ENCODE measurements at places on chromosomes 13 and 19.

- no peak for DNase-seq
Measured at GRCh38 chr19:14519860-14520407, 1.7 kb upstream of the DNAJB1 start.

DNA sequence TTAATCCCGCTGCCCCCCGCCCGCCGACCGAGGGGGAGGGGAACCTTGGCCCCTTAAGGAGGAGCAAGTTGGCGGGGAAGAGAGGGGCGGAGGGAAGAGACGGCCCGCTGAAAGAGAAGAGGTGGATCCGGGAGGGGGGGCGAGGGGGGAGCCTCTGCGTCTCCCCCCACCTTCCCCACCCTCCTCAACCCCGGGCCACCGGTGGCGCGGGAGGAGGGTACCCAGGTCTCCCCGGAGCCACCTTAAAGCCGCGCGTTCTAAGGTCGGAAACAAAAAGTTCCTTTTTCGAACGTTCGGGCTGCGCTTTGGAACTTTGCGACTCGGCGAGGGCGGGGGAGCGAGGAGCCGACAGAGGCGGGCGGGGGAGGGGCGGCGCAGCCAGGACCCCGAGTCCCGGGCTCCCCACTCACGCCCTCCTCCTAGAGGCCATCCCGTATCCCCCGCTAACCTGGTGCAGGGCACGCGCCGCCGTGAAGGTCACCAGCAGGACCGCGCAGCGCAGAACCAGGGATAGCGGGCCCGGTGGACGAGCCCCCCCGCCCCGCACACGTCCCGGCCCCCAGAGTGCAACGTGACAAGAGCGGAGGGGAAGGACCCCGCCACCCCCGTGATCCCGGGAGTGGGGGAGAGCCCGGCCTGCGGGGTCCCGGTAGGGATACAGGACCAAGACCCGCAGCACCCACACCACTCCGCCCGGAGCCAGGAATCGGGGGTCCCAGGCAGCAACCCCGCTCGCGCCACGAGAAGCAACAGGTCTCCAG is 659 bp downstream of the ERF start:
- DNase-seq: no peak

- no peak for DNase-seq
Measured at GRCh38 chr13:48579165-48579918, 46.5 kb upstream of the RCBTB2 start.

- no peak for DNase-seq
Measured at GRCh38 chr13:31038834-31039552, 106.5 kb downstream of the TEX26 start.

- no peak for DNase-seq
Measured at GRCh38 chr19:13781547-13781946, 7.3 kb downstream of the C19orf53 start.

DNA sequence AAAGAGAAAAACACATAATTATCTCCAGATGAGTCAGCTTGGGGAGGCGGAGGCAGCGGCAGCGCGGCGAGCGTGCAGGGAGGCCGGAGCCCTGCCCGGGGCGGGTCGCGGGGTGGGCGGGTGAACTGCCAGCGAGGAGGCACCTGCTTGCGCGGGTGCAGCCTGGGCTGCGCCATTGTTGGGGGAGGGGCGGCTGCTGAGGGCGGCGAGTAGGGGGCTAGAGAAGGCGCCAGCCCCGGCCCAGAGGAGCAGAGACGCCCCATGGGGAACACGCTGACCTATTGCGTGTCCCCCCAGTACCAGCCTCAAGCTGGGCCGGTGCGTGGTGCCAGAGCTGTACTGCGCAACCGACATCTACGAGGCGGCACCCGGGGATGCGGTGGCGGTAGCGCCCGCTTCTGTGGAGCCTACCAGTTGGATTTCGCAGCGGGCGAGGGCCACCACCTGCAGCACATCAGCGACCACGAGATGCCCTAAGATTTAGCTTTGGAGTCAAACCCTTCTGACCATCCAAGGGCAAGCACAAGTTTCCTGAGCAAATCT is 16.7 kb downstream of the ZNF100 start:
- DNase-seq: no peak

DNA sequence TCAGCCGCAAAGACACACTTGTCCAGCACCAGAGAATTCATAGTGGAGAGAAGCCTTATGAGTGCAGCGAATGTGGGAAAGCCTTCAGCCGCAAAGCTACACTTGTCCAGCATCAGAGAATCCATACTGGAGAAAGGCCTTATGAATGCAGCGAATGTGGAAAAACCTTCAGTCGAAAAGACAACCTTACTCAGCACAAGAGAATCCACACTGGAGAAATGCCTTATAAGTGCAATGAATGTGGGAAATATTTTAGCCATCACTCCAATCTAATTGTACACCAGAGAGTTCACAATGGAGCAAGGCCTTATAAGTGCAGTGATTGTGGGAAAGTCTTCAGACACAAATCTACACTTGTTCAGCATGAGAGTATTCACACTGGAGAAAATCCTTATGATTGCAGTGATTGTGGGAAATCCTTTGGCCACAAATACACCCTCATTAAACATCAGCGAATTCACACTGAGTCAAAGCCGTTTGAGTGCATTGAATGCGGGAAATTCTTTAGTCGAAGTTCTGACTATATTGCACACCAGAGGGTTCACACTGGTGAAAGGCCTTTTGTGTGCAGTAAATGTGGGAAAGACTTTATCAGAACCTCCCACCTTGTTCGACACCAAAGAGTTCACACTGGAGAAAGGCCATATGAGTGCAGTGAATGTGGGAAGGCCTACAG is 6.8 kb downstream of the ZNF134 start:
- DNase-seq: no peak

DNA sequence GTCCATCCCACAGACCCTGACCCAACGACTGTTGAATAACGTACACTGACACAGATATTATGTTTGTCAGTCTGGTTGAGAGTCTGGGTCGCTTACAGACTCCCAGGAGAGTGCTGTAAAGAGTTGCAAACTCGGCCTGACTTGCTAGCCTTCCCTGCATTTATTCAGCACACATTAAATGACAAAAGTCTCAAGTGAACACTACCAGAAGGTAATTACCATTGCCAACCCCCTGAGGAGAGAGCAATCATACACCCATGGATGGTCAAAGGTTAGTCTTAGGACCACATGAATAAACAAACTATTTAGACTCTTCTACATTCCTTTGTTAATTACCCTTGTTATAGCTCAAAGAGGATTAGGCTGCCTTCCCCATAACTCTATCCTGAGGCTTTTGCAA is 1048.6 kb downstream of the PCDH17 start:
- DNase-seq: no peak

DNA sequence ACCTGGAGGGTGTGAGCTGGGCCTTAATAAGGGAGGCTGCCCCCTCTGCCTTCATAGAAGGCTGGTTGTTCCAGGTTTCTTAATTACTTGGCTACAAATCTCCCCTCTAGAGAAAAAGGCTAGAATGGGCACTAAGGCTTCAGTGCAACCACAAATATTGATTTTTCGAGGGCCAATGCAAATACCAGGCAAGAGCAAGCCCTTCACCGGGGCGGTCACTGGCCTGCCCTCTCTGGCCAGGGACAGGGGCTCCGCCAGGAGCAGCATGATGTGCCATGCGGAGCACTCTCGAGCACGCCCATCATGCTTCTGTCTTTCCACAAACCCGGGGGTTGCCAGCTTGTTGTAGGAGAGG is 127.8 kb upstream of the SPACA7 start:
- no peak for DNase-seq

GRCh38 chr19:6249296-6249695 is 30.5 kb downstream of the MLLT1 start:
- DNase-seq: no peak

DNA sequence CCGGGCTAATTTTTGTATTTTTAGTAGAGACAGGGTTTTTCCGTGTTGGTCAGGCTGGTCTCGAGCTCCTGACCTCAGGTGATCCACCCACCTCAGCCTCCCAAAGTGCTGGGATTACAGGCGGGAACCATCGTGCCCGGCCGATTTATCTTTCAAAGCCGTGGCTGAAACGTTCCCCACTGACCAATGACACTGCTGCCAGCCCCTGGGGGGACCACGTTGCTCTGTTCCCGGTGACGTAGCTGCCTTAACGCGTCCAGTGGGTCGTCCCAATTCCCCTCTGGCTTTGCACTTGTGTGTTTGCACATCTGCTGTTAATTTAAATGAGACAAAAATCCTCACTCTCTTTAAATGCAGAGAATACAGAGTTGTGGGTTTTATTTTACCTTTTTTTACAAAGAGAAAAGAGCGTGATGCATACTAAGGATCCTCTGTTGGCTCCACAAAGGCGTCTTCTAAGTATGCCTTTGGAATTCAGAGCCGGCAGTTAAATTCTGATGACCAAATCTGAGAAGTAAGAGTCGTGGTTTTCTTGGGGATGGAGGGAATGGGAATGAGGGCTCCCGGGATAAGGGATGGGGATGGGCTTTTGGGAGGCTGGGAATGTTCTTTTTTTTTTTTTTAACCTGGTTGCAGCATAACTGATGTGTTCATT is 18.6 kb upstream of the LMTK3 start:
- no peak for DNase-seq

DNA sequence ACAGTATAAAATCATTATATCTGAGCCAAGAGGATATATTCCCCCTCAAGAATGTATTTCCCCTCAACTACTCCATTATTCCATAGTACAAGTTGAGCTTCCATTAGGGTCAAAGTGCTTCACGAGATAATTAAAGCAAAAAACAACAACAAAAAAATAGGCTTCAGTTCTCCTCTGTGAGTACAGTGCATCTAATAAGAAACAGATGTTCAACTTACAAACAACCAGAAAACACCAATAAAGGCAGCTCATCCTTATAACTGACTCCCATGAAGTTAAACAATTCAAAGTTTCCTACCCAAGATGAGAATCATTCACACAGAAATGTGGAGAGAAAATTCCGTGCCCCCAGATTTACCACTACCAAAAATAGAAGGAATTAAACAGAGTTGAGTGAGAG is 854.4 kb downstream of the PCDH9 start:
- no peak for DNase-seq

- DNase-seq: no peak
Measured at GRCh38 chr13:43375797-43376465, 352.5 kb downstream of the DNAJC15 start.

GRCh38 chr13:98986226-98986846 is 8.5 kb upstream of the DOCK9 start:
- DNase-seq: no peak

- DNase-seq: no peak
Measured at GRCh38 chr13:91426913-91427312, 28.5 kb downstream of the GPC5 start.

GRCh38 chr19:58021541-58022282 is 12.1 kb upstream of the ZSCAN1 start:
- no peak for DNase-seq
